WTC11 (cell line): ENCODE measurements at places on chromosomes 3 and 15.

GRCh38 chr3:40200692-40201316 lies 108.7 kb upstream of the EIF1B start:
- no peak for DNase-seq

- no peak for DNase-seq
Measured at GRCh38 chr3:123782488-123782887, 101.6 kb downstream of the MYLK start.

DNA sequence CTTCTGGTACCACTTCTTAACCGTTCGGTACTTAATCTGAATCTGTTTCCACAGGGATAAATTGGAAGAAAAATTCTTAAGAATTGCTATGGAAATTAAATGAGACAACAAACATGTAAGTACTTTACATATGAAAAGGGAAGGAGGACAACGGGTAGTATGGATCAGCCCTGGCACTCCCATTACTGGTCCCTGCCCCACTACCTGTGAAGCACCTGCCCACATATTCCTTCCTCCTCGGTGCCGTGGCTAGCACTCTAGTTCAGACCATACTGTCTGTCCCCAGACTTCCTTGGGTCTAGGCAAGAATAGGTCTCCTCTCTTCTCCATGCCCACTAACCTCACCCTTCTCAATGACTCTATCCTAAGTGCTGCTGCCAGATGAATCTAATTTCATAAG lies 46.2 kb downstream of the SHQ1 start:
- no peak for DNase-seq

- no peak for DNase-seq
Measured at GRCh38 chr15:99322643-99323405, 71.5 kb downstream of the LRRC28 start.

- DNase-seq = no peak
Measured at GRCh38 chr15:32669896-32670611, 28.5 kb downstream of the SCG5 start.

- no peak for DNase-seq
Measured at GRCh38 chr3:127779747-127780146, 42.6 kb downstream of the MGLL start.

- peak; percentile 63 for DNase-seq
Measured at GRCh38 chr15:81001152-81002008, 657 bp downstream of the TLNRD1 start.

DNA sequence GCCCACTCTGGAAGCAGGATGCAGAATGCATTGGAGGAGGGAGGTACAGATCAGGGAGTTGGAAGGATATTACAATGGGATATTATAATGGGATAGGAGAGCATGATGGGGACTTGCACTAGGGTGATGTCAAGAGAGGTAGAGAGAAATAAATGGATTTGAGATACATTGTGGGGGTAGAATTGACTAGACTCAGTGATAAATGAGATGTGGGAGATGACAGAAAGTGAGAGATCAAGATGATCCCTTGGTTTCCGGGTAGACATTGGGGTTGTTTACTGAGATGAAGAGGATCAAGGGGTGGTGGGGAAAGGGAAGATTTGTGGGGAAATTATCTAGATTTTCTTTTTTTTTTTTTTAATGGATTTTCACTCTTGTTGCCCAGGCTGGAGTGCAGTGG lies 42.7 kb downstream of the BFSP2 start:
- no peak for DNase-seq

- DNase-seq = no peak
Measured at GRCh38 chr15:99455789-99456160, 110.0 kb upstream of the MEF2A start.

GRCh38 chr3:177647876-177648275 lies 450.6 kb upstream of the TBL1XR1 start:
- no peak for DNase-seq

GRCh38 chr3:62679988-62680387 lies 195.2 kb downstream of the CADPS start:
- no peak for DNase-seq

- DNase-seq = no peak
Measured at GRCh38 chr3:34229876-34230275, 431.4 kb downstream of the PDCD6IP start.

DNA sequence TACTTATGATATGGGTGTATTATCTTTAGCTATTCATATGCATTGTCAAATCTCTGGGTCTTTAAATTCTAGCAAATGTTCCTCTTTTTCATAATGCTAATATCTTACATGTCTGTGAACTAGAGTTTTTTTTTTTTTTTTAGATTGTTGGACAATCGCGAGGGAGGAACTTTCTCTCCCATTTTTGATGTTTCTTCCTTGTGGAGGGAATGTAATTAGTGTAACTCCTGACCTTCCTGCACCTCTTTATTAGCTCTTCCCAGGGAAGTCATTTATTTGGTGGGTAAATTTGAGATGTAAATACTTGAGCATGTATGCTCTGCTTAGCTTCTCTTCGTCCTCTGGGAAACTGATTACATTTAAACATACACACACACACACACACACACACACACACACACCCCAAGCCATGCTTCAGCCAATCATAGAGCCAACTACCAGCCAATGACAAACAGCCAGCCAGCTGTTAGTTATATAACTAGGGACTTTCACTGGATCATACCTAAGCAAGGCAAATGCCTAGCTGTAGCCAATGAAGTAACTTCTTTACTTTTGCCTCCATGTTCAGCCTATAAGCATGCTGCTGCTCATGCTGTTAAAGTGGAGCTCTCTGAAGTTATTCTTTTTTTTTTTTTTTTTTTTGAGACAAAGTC lies 8.3 kb upstream of the USP8 start:
- DNase-seq = no peak

DNA sequence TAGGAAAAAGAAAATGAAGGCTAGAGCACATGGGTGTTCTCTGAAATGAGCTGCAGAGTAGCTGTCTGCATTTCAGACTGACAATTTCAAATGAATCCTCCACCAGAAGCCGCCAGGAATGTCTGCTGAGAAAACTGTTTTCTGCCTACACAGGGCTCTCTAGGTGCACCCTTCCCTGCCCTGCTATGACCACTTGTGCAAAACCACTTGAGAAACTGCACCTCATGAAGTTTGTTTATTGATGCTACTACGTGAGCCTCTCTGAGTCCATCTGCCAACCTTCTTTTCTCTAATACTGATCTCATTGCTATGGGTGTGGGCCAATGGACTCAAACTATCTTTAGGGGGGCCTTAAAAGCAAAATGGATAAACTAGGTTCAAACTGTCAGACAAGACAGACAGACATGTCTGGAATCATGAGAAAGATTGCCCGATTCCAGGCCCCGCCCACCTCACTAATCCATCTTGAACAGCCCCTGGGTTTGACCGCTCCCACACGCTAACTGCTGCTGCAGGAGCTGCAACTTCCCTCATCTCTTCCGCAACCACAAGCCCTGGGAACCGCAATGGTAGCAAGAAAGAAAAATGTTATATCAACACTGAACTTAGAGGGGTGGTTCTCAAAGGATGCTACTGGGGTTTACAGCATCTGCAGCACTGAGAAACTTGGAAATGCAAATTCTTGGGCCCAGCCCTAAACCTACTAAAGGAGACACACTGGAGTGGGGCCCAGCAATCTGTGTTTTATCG lies 9.0 kb upstream of the CD47 start:
- no peak for DNase-seq

- DNase-seq = no peak
Measured at GRCh38 chr3:77514766-77515165, 474.9 kb downstream of the ROBO2 start.

DNA sequence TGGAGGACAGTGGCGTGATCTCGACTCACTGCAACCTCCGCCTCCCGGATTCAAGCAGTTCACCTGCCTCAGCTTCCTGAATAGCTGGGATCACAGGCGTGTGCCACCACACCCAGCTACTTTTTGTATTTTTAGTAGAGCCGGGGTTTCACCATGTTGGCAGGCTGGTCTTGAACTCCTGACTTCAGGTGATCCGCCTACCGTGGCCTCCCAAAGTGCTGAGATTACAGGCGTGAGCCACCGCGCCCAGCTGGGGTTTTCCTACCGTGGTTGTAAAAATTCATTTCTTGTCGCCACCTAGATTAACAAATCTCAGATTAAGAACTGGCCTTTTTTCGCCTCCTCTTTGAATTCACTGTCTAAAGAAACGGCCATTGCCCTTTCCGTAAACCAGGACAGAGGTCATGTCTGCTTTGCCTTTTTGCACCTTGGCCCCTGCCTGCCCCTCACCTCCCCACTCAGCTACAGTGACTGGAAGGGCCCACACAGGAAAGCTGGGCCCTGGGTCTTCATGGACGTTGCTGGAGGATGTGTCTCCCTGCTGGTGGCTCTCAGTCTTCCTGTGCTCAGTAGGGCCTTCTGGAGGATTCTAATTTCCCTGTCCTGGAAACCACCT lies 17.2 kb downstream of the ZNF710 start:
- no peak for DNase-seq

GRCh38 chr3:156678197-156678596 lies 3.8 kb downstream of the TIPARP start:
- DNase-seq = no peak

- DNase-seq = no peak
Measured at GRCh38 chr3:182713743-182714517, 79.4 kb upstream of the ATP11B start.

GRCh38 chr15:82597815-82598214 lies 49.3 kb downstream of the CPEB1 start:
- DNase-seq = no peak

- DNase-seq = no peak
Measured at GRCh38 chr15:85832394-85832793, 37.7 kb upstream of the KLHL25 start.

GRCh38 chr3:36142746-36143145 lies 237.6 kb upstream of the STAC start:
- no peak for DNase-seq

DNA sequence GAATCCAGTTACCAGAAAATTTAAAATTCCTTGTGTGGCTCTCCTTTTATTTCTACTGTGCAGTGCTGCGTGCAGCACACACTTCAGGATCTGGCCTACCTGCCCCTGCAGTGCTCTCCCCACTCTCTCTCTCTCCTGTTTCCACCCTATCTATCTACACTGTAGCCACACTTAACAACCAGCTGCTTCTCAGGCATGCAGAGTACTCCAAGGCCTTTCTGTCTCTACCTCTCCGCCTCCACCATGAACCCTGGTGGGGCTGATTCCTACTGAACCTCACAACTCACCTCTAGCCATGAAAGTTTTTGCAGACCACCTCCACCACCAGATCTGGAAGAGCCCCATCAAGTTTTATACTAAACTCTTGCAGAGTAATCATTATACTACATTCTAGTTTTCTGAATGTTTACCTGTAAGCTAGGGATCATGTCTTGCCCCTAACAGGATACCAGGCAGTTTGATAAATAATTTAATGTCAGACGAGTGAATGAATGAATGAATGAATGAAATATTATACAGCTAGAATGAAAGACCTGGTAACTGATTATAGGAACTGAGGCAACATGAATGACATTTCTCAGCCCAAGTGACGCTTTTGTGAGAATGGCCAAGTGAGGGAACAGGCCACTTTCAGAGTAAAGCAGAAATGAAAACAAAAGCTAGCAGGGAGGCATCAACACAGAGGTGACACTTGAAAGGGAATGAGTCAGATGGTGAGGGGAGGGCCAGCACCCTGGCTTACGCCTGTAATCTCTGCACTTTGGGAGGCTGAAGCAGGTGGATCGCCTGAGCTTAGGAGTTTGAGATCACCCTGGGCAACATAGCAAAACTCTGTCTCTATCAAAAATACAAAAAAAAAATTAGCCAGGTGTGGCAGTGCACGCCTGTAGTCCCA lies 363.5 kb downstream of the FOXP1 start:
- DNase-seq = no peak

GRCh38 chr3:135895734-135896121 lies 69.8 kb upstream of the PPP2R3A start:
- DNase-seq = no peak

- no peak for DNase-seq
Measured at GRCh38 chr15:42033214-42033873, 12.5 kb upstream of the PLA2G4E start.

GRCh38 chr15:38424101-38424552 lies 29.8 kb upstream of the FAM98B start:
- DNase-seq = no peak

GRCh38 chr15:59282515-59283337 lies 76.1 kb downstream of the LDHAL6B start:
- no peak for DNase-seq

GRCh38 chr3:64262574-64263114 lies 37.4 kb upstream of the PRICKLE2 start:
- DNase-seq = peak; percentile 14

DNA sequence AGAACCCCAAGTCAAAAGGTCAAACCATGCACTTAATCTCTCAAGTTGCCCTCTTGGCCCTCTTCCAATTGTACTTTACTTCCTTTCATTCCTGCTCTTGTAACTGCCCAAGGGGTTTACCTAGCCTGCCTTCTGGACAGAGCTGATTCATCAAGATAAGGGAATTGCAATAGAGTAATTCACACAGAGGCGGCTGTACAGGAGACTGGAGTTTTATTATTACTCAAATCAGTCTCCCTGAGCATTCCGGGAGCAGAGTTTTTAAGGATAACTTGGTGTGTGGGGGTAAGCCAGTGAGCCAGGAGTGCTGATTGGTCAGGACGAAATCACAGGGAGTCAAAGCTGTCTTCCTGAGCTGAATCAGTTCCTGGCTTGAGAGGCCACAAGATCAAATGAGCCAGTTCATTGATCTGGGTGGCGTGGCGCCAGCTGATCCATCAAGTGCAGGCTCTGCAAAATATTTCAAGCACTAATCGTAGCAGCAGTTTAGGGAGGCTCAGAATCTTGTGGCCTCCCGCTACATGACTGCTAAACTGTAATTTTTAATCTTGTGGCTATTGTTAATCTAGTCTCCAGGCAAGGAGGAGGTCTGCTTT lies 590.0 kb downstream of the EPHA3 start:
- DNase-seq = no peak

DNA sequence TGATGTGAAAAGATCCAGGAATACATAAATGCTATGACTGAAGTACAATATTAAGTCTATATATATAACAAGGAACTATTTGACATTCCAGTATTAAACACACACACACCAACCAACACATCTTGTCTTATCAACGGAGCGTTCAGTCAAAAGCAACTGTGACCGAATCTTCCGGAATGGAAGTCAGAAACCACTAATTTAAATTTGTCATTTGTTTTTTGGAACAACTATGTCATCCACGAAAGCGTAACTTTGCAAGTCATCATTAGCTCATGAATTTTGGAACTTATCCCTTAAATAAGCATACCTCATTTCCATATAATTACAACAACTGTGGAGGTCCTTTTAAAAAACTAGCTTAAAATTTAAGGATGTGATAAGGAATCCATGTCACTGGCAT lies 5.0 kb downstream of the ZNF385D start:
- no peak for DNase-seq

GRCh38 chr15:59166601-59167265 lies 39.9 kb upstream of the LDHAL6B start:
- DNase-seq = no peak

- DNase-seq = peak; percentile 6
Measured at GRCh38 chr15:31280046-31280830, 46.4 kb upstream of the KLF13 start.

- peak; percentile 58 for DNase-seq
Measured at GRCh38 chr15:90903733-90904536, 833 bp downstream of the MAN2A2 start.

DNA sequence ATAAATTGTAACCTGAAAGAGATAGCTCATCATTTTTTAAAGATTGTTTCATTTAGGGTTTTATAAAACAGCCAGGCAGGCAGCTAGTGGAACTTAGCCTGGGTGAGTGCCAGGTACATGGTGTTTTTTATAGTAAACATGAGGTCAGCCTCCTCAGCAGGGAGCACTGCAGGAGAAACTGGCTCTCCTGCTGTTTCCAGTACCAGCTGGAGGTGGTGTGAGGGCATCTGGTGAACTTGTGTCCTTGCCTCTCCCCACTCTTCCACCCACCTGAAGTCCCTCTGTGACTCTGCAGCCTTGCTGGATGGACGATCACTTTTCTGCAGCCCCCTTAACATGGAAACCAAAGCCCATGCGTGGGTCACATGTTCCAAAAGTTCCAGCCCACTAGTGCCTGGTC lies 128.4 kb downstream of the FAM174B start:
- DNase-seq = no peak
